ENCODE measurements at places on chromosomes 2 and 18.
A peak's percentile ranks its signal among the peaks of the same experiment; 100 is the strongest.

GRCh38 chr18:42525905-42526304, 570.9 kb downstream of the PIK3C3 start:
- peak; percentile 29 for DNase-seq

GRCh38 chr2:1584051-1584531, 160.2 kb downstream of the PXDN start:
- DNase-seq, result no peak

DNA sequence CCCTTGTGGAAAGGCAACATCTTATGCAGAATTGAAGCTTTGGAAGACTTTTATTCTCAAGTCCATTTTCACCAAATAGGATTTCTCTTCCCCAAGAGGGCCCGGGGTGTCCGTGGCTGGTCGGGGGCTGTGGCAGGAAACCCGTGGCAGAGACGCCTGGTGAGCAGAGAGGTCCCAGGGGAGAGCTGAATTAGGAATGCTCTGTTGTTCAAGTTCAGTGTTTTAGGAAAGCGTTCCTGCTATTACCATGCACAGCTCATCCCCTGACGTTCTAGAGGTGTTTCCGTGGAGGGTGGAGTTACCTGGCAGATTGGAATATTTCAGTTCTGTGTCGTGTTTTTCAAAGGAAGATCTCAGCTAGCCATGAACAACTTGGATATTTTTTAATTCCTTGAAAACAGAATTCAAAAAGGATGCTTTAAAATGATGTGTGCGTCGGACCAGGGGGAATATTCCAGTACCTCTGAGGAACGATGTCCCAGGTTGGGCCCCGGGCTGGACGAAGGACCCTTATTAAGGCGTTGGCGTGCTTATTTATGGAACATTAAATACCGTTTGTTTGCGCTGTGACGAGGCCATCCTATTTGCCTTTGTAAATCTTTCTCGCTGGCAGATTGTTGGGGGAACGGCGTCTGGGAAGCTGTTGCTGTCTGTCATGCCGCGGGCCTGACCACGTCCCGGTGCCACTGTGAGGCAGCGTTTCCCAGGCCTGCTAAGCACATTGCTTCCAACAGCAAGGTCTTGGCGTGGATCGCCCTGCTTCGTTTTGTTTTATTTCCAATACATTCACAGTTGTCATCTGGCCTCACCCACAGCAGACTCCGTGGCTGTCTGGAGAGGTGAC, 8.2 kb downstream of the NFATC1 start:
- no peak for DNase-seq

GRCh38 chr2:183125659-183126341, 1.6 kb downstream of the NUP35 start:
- no peak for DNase-seq

DNA sequence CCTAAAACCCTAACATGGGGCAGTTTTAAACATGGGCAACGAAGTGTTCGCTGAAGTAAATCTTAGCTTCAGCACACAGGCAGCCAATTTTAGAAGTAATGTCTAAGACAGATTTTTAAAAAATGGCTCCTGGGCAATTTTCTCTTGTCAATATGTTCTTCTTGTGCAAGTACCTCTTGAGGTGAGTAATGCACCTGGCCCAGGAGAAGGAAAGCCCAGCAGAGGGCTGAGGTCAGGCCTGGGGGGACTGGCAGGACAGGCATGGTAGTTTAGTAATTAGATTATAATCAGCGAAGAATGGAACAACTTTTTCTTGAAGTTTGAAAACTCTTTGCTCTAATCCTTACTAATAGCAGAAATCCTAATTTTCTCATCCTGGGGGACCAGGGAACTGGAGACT, 77.6 kb downstream of the SPRED2 start:
- no peak for DNase-seq

GRCh38 chr2:69620870-69621269, 22.7 kb downstream of the AAK1 start:
- DNase-seq, result no peak

DNA sequence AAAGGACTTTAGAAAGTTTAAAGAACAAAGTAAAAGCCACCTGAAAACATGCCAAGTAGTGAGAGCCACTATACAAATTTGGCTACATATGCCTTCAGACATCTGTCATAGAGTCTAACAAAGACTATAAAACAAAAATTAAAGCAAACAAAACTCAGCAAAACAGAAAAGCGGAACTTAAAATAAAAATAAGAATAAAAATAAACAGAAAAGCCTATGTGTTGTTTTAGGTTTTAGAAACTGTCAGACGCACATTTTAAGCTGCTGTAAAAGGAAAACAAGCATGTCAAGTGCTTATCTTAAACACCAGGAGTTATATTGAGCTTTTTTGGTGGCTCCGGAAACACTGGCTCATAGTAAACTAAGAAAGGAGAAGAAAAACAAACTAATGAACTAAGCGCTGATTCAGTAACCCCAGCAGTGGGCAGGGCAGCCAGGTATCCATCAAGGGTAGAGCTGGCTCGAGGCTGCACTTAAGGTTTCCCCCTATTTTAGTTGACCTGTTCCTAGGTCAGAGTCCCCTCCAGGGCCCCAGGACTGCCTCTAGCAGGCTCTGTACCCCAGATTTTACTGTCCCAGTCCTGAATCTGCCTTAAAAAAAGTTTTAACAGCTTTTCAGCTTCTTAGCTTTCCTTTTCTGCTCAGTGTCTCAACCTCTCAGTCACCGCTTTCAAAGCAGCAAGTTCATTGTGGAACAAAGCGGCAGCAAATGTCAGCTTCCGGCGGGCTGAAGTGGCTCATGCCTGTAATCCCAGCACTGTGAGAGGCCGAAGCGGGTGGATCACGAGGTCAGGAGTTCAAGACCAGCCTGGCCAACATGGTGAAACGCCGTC, 15.4 kb upstream of the RMC1 start:
- DNase-seq, result no peak

GRCh38 chr2:104826016-104826415, 27.9 kb upstream of the POU3F3 start:
- DNase-seq, result peak; percentile 62

DNA sequence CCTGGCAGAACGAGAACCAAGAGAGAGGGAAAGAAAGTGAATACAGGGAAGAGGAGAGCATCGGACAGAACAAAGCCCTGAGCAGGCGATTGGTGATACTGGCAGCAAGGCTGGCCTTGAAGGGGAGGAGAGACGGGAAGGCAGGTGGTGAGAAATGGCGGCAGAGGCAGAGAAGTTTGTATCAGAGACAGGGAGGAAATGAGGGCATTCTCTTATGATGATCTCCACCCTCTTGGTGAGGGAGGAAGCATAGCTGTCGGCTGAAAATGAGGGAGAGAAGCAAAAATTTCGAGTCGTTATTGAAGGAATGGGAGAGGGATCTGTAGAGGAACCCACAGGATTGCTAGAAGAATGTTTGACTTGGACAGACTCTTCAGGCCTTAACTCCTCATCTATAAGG, 80.6 kb downstream of the CLIP4 start:
- no peak for DNase-seq

DNA sequence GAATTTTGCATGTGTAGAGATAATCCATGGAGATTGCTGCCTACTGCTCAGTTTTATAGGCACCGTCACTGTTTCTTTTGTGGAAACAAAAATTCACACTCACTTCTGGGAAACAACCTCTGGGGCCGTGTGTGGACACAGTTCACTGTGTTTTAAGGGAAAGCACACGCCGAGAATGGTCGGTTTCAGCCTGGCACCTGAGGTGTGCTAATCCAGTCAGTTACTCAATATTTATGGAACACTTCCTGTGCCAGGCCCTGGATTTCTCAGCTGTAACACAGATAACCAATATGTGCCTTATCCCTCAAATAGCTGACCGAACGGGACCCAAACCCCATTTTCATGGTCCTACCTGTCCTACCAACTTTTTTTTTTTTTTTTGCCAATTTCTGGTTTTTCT, 179.6 kb downstream of the MGAT5 start:
- no peak for DNase-seq

All from spinal cord (tissue), 10 donors.